ENCODE measurements at places on chromosomes 13 and 19. TPM values are rescaled to one million over a fixed set of nuclear protein-coding genes. Genes with fewer than 3 reads are reported as not detected.

DNA sequence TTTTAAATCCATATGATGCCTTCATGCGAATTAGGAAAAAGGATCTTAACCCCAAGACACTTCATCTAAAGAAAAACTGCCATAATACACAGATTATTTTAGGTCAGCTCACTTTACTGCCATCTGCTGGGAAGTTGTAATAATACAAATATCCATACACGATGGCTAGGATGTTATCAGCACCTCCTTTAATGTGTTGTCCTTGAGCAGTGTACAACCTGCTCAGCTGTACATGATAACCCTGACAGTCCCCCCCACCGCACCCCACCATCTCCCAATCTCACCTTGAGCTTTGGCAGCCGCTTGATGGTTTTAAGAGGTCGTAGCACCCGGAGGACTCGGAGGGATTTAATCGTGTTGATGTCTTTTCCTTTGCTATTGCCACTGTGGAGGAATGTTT lies 112.2 kb downstream of the IER2 start:
- DNase-seq = no peak

Gene TMEM221
- not detected for total RNA-seq

GRCh38 chr19:19531951-19532805 lies 3.5 kb downstream of the YJEFN3 start:
- peak; percentile 87 for DNase-seq

DNA sequence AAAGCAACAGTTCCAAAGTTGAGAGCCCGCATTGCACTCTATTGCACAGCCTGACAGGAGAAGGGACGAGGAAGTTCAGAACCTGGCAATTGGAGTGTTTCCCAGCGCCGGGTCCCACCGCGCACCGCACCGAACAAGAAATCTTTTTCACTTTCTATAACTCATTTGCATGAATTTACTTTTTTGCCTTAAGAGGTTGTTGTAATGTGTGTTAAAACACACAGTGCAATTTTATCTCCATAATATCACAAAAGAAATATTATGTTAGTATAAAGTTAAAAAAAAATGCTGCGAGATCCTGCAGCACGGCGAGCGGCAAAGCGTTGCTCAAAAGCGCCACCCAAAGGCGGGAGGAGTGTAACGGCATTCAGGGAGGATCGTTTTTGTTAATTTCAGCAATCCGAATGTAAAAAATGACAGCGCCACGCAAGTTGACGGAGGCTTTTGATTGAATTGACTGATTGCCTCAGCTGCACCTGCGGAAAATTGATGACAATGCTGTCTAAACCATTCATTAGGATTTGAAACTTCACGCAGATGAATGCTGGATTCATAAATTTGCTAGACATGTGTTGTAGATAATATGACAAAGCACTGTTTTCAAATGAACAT lies 303.6 kb upstream of the ZNF507 start:
- DNase-seq = peak; percentile 34

DNA sequence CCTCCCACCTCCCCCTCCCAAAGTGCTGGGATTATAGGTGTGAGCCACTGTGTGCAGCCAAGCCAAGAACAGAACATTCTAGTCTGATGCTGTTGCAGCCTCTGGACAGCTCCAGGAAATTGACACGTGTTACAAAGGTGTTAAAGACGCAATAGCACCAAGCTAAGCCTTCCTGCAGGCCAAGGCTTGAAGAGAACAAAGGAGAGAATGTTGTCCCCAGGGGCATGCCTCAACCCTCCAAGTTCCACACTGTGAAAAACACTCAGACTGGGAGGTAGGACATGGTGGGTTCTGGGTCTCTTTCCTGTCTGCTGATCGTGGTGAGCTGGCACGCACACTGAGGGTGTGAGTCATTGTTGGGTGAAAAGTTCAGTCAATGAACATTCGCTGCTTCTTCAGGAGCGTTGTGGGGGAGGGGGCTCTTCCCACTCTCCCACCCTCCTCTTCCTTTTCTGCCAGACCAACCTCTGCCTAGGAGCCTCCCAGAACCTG lies 5.3 kb upstream of the PTPRS start:
- DNase-seq = no peak

Gene ZNF71
- total RNA-seq = 5.8 TPM

- no peak for DNase-seq
Observed at GRCh38 chr19:18344582-18344950, 4.2 kb downstream of the PGPEP1 start.

Gene TRPC4
- total RNA-seq = not detected

- no peak for DNase-seq
Observed at GRCh38 chr13:44237881-44238421, 135.7 kb upstream of the SERP2 start.

GRCh38 chr19:47641891-47642485 lies 33.1 kb downstream of the BICRA start:
- no peak for DNase-seq

Gene IGFL3
- not detected for total RNA-seq

Gene ZFP30
- 13.3 TPM for total RNA-seq

DNA sequence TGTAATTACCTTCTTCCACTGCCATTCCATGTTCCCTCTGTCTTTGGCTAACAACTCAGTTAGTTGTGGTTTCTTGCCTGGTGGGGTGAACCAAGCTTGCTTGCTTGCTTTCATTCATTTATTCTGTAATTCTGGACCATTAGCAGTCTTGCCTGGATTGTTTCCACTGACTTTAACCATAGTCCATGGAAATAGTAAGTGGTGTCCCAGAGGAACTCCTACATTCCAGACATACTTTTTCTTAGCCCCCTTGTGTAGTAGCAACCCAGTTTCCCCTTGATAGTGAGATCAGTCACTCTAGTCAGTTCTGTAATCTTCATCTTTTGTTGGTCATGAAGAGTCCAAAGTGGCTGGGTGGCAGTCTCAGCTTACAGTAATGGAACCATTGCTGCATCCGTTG lies 23.2 kb downstream of the PDS5B start:
- no peak for DNase-seq

DNA sequence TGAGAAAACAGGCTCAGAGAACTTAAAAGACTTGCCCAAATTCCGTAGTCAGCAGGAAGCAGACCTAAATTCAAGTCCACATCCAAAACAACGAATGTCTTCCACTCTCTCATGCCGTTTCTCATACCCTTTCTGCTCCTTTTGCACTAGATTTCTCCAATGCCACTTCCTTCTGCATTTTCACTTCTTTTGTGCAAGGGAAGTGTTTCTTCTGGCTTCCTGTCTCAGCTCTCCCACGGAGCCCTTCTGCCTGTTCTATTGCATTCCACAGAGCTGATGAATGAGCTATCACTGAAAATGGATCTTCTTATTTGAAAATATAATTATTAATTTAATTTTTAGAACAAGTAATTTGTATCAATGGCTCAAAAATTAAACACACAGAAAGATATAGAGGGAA lies 56.1 kb upstream of the STK24 start:
- no peak for DNase-seq

- no peak for DNase-seq
Observed at GRCh38 chr13:41284512-41285288, 21.3 kb upstream of the MTRF1 start.

Gene CLIP3
- 1.0 TPM for total RNA-seq

DNA sequence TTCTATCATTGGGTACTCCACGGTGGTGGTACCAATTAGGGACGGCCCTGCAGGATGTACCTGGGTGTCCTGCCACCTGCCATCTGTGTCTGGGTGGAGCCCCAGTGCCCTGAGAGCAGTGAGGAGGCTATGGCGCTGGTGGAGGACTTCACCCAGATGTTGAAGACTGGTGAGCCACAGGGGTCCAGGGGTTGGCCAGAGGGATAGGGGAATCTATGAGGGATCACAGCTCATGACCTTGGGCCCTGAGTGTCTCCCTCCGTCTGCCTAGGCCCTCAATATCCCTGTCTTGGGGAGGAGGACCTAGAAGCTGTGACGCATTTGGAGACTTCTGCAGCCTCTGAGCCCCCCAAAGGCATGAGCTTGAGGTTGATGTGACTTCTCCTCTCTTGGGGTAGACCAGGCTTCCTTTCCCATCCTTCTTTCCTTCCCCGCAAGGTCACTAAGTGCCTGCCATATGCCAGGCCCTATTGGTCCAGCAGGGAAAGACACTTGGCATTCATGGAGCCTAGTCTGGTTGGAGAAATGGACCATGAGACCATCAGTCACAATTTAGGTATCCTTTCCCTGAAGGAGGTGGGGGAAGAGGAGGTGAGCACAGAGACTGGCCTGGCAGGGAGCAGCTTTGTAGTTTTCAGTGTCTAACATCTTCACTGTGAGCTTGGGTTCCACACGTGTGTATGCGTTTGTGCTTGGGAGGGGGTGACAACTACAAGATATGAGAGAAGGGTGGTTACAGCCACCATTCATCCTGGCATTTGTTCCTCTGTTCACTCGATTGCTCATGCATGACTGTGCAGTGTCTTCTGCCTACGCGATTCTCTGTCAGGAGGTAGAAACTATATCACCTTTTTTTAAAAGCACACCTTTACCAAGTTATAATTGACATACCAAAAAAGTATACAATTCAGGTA lies 5.1 kb upstream of the MZF1 start:
- DNase-seq = peak; percentile 48

DNA sequence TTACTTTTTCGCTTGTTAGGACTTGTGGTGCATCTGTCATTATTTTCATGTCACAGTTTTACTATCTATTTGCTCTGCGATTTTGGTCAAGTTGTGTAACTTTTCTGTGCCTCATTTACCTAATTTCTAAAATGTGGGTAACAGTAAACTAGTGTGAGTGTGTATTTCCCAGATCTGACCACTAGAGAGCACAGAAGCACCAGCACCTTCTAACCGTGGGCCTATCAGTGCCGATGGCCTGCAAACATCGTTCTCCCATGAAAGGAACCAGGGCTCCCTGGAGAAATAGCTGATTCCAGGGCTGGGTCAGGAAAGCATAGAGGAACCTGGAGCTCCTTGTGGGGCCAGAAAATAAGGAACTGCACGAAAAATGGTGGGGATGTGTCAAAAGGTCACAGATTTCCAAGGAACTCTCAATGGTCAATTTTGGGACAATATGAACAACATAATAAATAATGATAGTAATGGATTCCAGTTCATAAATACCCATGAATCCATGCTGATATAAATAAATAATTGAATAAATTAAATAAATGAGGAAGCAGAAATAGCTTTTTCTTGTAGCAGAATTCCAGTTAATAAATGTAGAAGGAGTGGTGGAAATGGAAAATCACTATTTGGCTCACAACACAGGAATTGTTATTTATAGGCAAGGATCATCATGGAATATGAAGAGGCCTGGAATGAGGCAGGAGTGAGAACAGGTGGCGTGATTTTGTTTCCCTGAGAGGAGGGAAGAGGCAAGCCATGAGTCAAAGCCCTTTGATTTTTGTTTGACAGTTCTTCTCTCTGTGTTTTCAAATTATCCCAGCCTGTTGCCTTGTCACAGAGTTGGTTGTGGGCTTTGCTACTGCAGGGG lies 31.1 kb downstream of the CEACAM8 start:
- peak; percentile 11 for DNase-seq

DNA sequence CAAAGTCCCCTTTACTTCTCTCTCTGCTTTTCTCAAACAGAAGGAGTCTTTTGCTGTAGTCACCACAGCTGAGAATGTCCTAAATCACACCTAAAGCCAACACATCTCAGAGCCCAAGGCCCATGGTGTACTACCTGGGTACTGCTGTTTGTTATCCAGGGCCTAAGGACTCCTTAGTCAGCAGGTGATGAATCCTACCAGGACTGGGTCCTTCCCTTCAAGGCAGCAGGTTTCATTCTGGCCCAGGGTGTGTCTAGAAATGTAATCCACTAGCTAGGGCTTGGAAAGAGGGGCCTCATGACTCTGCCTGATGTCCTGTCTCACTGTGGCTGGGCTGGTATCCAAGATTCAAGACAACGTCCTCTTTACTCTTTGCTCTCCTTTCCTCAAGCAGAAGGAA lies 36.2 kb upstream of the ENOX1 start:
- no peak for DNase-seq

GRCh38 chr13:46401432-46401831 lies 14.4 kb upstream of the RUBCNL start:
- no peak for DNase-seq

DNA sequence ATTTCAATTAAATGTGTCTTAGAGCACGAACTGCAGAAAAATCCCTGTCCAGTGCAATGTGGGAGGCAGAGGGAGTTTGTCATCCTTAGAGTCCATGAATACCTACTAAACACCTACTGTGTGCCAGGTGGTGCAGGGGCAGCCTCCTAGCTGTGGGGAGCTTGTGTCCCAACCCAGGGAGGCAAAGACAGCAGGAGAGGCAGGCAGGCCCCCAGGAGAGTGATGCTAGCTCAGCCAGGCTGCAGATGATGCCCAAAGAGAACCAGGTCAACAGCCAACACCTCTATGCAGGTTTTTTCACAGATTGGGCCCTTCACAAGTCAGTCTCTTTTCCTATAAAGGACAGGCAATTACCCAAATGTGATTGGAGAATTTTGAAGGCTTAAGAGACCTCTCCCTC lies 108.2 kb upstream of the UQCRFS1 start:
- DNase-seq = no peak

DNA sequence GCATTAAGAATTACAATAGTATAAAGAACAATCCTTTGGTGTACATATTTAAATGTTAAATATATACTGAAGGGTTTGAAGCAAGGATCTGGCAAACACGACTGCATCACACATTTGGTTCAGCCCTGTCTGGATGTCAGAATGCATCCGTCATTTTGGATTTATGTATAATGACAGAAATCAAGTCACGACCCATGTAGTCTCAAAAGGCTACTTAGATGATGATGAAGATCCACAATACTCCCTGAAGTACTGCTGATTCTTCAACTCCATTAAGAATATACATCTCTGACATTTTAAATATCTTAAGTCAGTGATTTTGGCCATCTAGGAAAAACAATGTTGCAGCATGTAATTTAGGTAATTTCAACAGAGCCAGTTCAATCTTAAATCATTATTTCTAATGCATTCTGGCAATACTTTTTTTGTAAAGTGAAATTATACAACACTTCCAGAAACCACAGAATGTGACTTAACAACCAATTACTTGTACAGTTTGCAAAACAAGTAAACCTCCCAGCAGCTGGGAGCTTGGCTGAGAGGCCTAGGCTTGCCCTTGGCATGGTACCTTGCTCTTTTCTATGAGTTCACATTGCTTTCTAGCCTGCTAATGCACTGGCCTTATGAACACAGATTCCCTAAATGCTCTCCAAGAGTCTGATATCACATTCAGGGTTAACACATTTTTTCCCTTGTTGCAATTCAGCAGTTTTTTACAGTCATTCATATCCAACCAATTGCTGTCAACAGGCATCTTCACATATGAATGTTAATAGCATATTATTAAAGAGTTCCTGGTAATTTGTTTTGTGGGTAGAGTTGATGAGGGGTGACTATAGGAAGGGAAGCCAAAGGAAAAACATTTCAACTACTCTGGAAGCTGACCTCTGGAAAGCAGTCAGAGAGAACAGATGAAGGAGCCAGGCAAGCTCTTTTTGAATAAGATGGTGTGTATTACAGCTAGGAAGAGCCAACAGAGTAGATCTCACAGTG lies 175.2 kb downstream of the ENOX1 start:
- no peak for DNase-seq

GRCh38 chr19:40245506-40246128 lies 19.1 kb upstream of the CCNP start:
- no peak for DNase-seq
